Upper lobe of left lung (tissue), 6 donors: ENCODE measurements at places on chromosomes 5 and 9. TPM values are rescaled to one million over a fixed set of nuclear protein-coding genes. Genes with fewer than 3 reads are reported as not detected.

- H3K27ac ChIP-seq = no peak overlapping the region
- DNase-seq = no peak
- H3K27me3 ChIP-seq = no peaks in the 10 kb centered on the region
- peaks cover 3% of the 10 kb centered on the region for H3K4me1 ChIP-seq
- H3K36me3 ChIP-seq = no peaks in the 10 kb centered on the region
Observed at GRCh38 chr5:103523319-103523718, 39.3 kb downstream of the NUDT12 start.

GRCh38 chr9:114275246-114276004, 47.5 kb upstream of the ORM1 start:
- H3K36me3 ChIP-seq = no peaks in the 10 kb centered on the region
- H3K27me3 ChIP-seq = no peaks in the 10 kb centered on the region
- peak; percentile 73 for DNase-seq
- H3K4me3 ChIP-seq = no peak overlapping the region

GRCh38 chr9:88511906-88512305, 23.1 kb upstream of the NXNL2 start:
- H3K4me3 ChIP-seq = no peak overlapping the region
- no peaks in the 10 kb centered on the region for H3K27me3 ChIP-seq
- no peaks in the 10 kb centered on the region for H3K4me1 ChIP-seq
- H3K27ac ChIP-seq = no peak overlapping the region

DNA sequence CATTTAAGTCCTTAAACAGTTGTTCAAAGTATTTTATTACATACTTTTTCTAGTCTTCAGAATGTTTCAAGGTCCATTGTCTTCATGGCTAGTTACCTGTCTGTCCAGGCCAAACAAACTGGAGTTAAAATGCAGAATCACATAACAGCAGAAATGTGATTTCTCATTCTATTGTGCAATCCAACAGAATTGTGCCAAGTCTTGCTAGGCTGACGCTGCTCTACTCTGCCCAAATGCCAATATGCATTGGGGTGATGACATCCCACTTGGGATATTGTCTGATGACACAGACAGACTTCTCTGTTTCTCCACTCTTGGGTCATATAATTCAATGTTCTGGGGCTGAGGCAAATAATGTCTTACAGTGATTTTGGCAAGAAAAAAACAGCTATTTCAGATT, 5.2 kb upstream of the SLC22A5 start:
- no peaks in the 10 kb centered on the region for H3K36me3 ChIP-seq
- no peak for DNase-seq
- peak overlapping the region; percentile 41 for H3K27ac ChIP-seq
- H3K4me1 ChIP-seq = no peaks in the 10 kb centered on the region
- H3K27me3 ChIP-seq = no peaks in the 10 kb centered on the region
- no peak overlapping the region for H3K4me3 ChIP-seq

DNA sequence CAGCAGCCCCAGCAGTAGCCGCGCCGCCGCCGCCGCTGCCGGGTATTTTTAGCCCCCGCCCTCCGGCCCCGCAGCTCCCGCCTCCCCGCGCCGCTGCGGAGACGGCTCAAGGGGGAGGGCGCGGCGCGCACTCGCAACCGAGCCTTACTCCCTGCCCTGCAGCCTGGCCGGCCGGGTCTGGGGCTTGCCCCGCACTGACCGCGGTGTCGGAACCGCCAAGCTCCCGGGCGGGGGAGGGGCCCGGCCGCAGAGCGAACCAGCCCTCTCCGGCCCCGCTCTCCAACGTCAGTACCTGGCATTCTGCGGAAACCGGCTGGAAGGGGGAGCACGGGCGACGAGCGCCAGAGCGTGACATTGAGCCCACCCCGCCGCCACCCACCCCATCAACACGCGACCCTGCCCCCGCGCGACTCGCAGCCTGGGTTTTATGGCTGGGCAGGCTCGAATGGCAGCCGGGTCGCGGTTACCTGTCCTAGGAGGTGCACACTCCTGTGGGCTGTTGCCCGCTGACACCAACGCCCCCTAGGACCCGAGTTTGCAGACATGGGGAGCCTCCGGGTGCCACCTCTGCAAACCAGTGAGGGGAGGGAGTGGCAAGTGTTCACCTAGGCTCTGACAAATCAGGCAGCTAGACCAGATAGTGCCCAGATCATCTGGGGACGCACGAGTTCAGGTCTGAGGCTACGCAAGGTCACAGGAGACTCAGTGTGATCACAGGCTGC, at the start of gene ACSL6:
ACSL6 (minus strand) TSS at position 37 of the 722 bp plus-strand sequence. CDS start 105 bp downstream, outside the sequence.
- peaks cover 10% of the 10 kb centered on the region for H3K4me1 ChIP-seq
- peak within 1 kb of the TSS; percentile 42 for H3K4me3 ChIP-seq
- no peaks in the 10 kb centered on the region for H3K36me3 ChIP-seq
- peak; percentile 92 for DNase-seq

GRCh38 chr9:96022445-96023051, 147.1 kb downstream of the ERCC6L2 start:
- peaks cover 36% of the 10 kb centered on the region for H3K4me1 ChIP-seq
- H3K27ac ChIP-seq = peak overlapping the region; percentile 88
- DNase-seq = no peak
- no peaks in the 10 kb centered on the region for H3K36me3 ChIP-seq
- peaks cover 18% of the 10 kb centered on the region for H3K27me3 ChIP-seq

DNA sequence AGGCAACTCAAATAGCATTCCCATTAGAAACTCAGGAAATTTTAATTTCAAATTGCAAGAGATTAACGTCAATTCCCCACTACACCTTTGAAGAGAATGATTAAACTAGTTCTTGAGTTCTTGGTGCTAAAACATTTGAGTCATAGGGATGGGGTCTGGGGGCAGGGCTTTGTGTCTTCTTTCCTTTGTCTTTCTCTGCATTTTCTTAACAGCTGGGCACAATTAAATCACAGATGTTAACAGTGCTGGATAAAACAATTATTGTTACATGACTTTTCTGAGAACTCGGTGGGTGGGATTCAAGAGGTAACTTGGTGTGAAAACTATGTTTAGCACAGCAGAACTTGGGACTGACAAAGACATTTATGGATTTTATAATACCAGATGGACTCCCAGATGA, 351.9 kb upstream of the TNC start:
- no peaks in the 10 kb centered on the region for H3K27me3 ChIP-seq
- H3K36me3 ChIP-seq = no peaks in the 10 kb centered on the region
- no peak for DNase-seq
- H3K4me3 ChIP-seq = no peak overlapping the region
- no peak overlapping the region for H3K27ac ChIP-seq
- H3K4me1 ChIP-seq = no peaks in the 10 kb centered on the region

GRCh38 chr5:134874831-134875655, 872 bp downstream of the TXNDC15 start:
- H3K27me3 ChIP-seq = no peaks in the 10 kb centered on the region
- H3K27ac ChIP-seq = peak overlapping the region; percentile 96
- peak; percentile 58 for DNase-seq
- peak overlapping the region; percentile 93 for H3K4me3 ChIP-seq

DNA sequence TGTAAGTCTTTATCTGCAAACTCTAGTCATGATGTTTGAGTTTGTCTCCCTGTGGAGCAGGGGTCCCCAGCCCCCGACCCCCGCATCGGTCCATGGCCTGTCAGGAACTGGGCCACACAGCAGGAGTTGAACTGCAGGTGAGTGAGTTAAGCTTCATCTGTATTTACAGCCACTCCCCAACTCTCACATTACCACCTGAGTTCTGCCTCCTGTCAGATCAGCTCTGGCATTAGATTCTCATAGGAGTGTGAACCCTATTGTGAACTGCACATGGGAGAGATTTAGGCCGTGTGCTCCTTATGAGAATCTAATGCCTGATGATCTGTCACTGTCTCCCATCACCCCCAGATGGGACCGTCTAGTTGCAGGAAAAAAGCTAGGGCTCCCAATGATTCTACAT, 7.0 kb downstream of the C9orf85 start:
- H3K4me3 ChIP-seq = no peak overlapping the region
- no peak overlapping the region for H3K27ac ChIP-seq
- no peaks in the 10 kb centered on the region for H3K36me3 ChIP-seq
- peaks cover 1% of the 10 kb centered on the region for H3K4me1 ChIP-seq
- DNase-seq = no peak
- no peaks in the 10 kb centered on the region for H3K27me3 ChIP-seq

- DNase-seq = no peak
- H3K27me3 ChIP-seq = no peaks in the 10 kb centered on the region
- peaks cover 27% of the 10 kb centered on the region for H3K4me1 ChIP-seq
- H3K36me3 ChIP-seq = peaks cover 11% of the 10 kb centered on the region
- H3K4me3 ChIP-seq = no peak overlapping the region
Observed at GRCh38 chr5:134583766-134584165, 48.9 kb downstream of the SAR1B start.

DNA sequence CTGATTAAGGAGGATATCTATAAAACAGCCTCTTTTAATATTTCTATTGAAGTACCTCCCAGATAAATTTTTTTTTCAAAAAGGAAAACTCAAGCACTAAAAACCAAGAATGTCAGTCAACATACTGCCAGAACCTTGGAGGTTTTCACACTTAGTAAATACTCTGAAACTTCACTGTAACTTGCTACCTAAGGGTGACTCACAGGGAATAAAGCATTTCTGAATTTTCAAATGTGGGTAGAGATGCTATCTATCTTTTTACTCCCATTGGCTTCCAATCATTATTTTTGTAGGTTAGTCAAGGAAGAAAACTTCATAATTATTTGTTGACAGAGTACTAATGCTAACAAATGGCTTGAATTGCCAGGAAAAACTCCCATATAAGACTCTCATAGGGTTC, 46.1 kb downstream of the SLC25A46 start:
- no peaks in the 10 kb centered on the region for H3K27me3 ChIP-seq
- no peak for DNase-seq
- H3K36me3 ChIP-seq = no peaks in the 10 kb centered on the region
- H3K27ac ChIP-seq = no peak overlapping the region
- no peak overlapping the region for H3K4me3 ChIP-seq

- H3K36me3 ChIP-seq = no peaks in the 10 kb centered on the region
- H3K27ac ChIP-seq = peak overlapping the region; percentile 75
- DNase-seq = no peak
Observed at GRCh38 chr5:67301285-67301903, 104.8 kb upstream of the CD180 start.

DNA sequence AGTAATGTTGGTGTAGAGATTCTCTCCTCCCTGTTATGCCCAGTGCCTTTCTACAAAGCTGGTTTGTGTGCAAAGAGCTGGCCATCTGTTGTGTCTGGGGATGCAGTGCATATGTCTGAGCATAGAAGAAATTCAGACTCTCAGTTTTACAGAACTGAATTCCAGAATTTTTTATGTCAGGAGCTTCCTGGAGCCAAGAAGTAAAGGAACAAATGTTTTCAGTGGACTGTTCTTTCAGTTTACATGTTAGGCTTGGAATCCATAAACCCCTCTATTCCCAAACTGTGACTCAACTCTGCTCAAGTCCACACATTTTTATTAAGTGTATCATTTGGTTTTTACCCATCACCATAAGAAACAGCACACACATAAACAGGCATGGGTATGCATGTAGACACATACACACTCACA, 366.0 kb downstream of the BRINP1 start:
- no peak for DNase-seq
- peaks cover 4% of the 10 kb centered on the region for H3K4me1 ChIP-seq
- no peaks in the 10 kb centered on the region for H3K27me3 ChIP-seq
- H3K4me3 ChIP-seq = no peak overlapping the region
- no peak overlapping the region for H3K27ac ChIP-seq
- H3K36me3 ChIP-seq = no peaks in the 10 kb centered on the region

GRCh38 chr5:41539454-41539853, 29.1 kb upstream of the PLCXD3 start:
- H3K36me3 ChIP-seq = no peaks in the 10 kb centered on the region
- no peaks in the 10 kb centered on the region for H3K27me3 ChIP-seq
- H3K27ac ChIP-seq = no peak overlapping the region
- DNase-seq = no peak

DNA sequence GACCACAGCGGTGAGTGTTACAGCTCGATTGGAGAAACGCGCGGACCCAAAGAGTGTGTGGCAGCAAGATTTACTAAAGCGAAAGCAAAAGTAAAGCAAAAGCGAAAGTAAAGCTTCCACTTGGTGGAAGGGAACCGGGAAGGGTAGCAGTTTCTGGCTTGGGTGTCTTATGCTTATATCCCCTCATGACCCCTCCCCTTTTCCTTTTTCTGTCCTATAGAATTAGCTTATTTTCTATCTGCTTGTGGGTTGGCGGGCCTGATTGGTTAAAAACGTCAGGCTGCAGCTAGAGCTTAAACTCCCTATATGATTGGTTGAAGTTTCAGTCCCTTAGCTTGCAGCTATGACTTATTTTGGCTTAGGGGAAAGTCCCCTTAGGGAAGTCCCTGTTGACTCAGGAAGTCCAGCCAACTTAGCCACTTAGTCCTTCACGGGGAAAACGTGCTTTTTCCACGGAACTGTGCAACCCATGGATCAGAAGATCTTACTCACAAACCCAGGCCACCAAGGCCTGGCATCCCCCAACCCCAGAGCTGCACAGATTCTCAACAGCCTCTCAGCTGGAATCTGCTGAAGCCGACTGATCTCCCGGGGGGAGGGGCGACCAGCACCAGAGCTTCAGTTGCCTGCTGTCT, 114.2 kb upstream of the ADAMTS16 start:
- H3K27me3 ChIP-seq = no peaks in the 10 kb centered on the region
- no peak overlapping the region for H3K4me3 ChIP-seq
- H3K27ac ChIP-seq = no peak overlapping the region
- H3K36me3 ChIP-seq = no peaks in the 10 kb centered on the region
- H3K4me1 ChIP-seq = no peaks in the 10 kb centered on the region
- no peak for DNase-seq

GRCh38 chr5:1874771-1875220, 7.9 kb downstream of the IRX4 start:
- peaks cover 30% of the 10 kb centered on the region for H3K4me1 ChIP-seq
- H3K27me3 ChIP-seq = peaks cover 57% of the 10 kb centered on the region
- no peaks in the 10 kb centered on the region for H3K36me3 ChIP-seq
- no peak overlapping the region for H3K27ac ChIP-seq
- H3K4me3 ChIP-seq = no peak overlapping the region

DNA sequence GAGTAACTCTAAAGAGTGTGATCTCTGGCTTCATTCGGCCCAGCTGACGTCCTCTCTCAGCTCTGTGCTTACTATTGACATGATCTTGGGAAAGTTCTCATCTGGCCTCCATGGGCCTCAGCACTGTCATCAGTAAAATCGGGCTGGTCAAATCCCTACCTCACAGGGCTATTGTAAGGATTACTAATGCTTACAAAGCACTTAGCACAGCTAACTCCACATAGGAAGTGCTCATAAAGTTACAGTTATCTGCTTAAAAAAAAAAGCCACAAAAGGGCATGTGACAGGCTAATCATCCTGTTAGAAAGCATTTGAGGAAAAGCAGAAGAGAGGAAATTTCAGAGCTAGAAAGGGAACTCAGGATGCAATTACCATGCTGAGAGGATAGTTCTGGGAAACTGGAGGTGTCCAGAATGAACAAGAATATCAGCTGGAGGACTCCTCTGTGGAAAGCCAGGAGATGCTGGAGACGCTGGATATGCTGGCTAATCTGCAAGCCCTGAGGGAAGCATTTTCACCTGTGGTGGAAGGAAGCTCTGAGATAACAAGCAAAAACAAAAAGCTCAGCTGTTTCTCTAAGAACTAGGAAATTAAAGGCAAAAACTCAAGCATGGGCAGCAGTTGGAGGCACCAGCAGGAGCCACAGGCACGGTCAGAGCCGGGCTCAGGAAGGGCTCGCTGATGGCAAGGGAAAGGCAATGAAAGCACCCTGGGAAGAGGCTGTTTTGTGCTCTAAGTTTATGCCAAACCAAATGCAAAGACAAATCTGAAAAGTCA, 4.4 kb upstream of the BHMT start:
- peaks cover 8% of the 10 kb centered on the region for H3K27me3 ChIP-seq
- no peak overlapping the region for H3K27ac ChIP-seq
- no peaks in the 10 kb centered on the region for H3K4me1 ChIP-seq
- no peak overlapping the region for H3K4me3 ChIP-seq

- peak overlapping the region; percentile 98 for H3K27ac ChIP-seq
- no peak overlapping the region for H3K4me3 ChIP-seq
- no peaks in the 10 kb centered on the region for H3K27me3 ChIP-seq
- DNase-seq = no peak
- H3K36me3 ChIP-seq = no peaks in the 10 kb centered on the region
Observed at GRCh38 chr5:132498686-132499271, 8.2 kb upstream of the IRF1 start.

The IGIP gene
- total RNA-seq = 8.5 TPM

The SVEP1 gene
- 54.5 TPM for total RNA-seq

The TRAF2 gene
- 14.7 TPM for total RNA-seq

The ZBTB5 gene
- total RNA-seq = 7.9 TPM
